Stimulated activated naive B cell treated with anti-CD40 and anti-IgM and Interleukin-4, amounts not matched to agents 10 μg/mL and 1 μg/mL and 100 μg/mL, for 72 hours (primary cell): ENCODE measurements at places on chromosomes 7 and 10.

- H3K4me3 ChIP-seq = no peak overlapping the region
- no peak for DNase-seq
- no peak overlapping the region for H3K27ac ChIP-seq
- no peaks in the 10 kb centered on the region for H3K36me3 ChIP-seq
- peaks cover 4% of the 10 kb centered on the region for H3K4me1 ChIP-seq
- no peaks in the 10 kb centered on the region for H3K27me3 ChIP-seq
Observed at GRCh38 chr7:157320608-157320980, 16.2 kb upstream of the DNAJB6 start.

- H3K36me3 ChIP-seq = peaks cover 1% of the 10 kb centered on the region
- H3K27me3 ChIP-seq = peaks cover 54% of the 10 kb centered on the region
- no peak for DNase-seq
- peaks cover 16% of the 10 kb centered on the region for H3K4me1 ChIP-seq
Observed at GRCh38 chr10:114408968-114409444, 4.7 kb upstream of the AFAP1L2 start.

- no peaks in the 10 kb centered on the region for H3K4me1 ChIP-seq
- H3K4me3 ChIP-seq = no peak overlapping the region
- DNase-seq = no peak
Observed at GRCh38 chr7:21624320-21624719, 81.5 kb downstream of the DNAH11 start.

- H3K4me1 ChIP-seq = peaks cover 88% of the 10 kb centered on the region
- H3K36me3 ChIP-seq = no peaks in the 10 kb centered on the region
- DNase-seq = no peak
- no peak overlapping the region for H3K4me3 ChIP-seq
Observed at GRCh38 chr10:71737001-71737833, 17.6 kb upstream of the C10orf105 start.

DNA sequence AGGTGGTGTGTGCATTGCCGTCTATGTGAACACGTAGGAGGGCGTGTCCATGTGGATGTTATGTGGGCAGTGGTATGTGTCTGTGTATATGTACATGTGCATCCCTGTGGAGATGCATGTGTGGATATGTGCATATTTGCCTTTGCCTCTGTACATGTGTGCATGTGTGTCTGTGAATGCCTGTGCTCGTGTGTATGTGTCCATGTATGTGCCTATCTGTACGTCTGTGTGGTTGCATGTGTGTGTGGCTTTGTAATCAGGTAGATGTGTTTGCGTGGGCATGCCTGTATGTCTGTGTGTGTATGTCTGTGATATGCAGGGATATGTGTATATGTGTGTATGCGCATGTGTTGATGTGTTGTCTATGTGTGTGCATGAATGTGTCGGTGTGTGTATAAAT is 19.7 kb downstream of the ADCY1 start:
- H3K4me1 ChIP-seq = no peaks in the 10 kb centered on the region
- no peak overlapping the region for H3K27ac ChIP-seq

GRCh38 chr7:16881844-16882243 is at the start of gene AGR3:
Gene AGR3, minus strand, starts transcription at chr7:16881983. Its CDS starts 3,365 bp downstream, at chr7:16878618.
- no peak within 1 kb of the TSS for H3K4me3 ChIP-seq
- no peaks in the 10 kb centered on the region for H3K36me3 ChIP-seq

DNA sequence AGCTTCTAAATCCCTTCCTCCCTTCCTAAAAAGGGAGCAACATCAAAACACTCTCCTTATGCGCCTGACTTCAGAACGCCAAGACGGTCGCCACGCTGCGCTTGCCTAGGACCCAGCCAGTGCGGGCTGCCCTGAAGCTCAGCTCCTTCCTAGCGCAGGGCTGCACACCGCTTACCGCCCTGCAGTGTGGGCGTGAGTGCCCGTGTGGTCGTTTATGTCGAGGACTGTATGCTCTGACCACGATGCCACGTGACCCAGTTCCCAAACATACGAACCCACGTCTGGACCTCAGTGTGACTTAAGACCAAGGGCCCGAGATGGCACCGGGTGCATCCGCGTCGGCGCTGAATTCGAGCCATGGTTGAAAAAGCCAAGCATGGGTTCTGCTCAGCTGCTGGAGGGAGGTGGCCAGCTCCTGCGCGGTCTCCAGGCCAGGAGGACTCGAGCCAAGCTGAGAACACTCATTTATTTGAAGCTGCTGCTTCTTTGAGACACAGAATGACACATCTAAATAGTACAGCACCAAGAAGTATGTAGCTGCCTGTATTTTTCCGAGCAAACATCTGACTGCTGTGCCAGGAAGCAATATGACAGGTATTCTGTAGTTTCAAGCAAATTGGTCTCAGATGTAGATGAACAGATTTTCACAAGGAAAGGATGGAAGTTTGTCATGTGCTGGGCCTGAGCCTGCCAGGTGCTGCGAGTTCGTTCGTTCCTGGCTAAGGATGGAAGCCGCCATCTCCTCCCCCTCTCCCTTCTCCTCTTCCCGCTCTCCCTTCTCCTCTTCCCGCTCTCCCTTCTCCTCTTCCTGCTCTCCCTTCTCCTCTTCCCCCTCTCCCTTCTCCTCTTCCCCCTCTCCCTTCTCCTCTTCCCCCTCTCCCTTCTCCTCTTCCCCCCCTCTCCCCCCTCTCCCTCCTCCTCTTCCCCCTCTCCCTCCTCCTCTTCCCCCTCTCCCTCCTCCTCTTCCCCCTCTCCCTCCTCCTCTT is 184.7 kb downstream of the EBF3 start:
- H3K36me3 ChIP-seq = peaks cover 18% of the 10 kb centered on the region
- no peak for DNase-seq
- H3K27ac ChIP-seq = no peak overlapping the region
- H3K27me3 ChIP-seq = no peaks in the 10 kb centered on the region
- H3K4me1 ChIP-seq = no peaks in the 10 kb centered on the region

DNA sequence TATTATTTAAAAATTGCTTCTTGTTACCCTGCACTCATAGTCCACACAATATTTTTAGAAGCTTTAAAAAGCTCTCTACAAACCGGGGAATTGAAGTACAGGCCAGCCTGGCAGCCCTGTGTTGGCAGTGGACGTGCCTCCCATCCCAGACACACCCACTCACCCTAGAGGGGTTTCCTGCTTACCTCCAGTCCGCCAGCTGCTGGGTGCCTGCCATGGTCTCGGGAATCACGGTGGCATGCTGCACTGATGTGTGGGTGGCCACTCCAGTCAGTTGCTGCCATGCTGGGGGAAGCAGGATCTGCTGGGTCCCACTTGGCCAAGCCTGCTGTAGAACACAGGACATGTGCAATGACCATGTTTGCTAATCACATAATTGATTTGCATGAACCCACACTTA is 80.4 kb downstream of the CLEC2L start:
- DNase-seq = no peak
- no peaks in the 10 kb centered on the region for H3K27me3 ChIP-seq
- H3K4me1 ChIP-seq = peaks cover 2% of the 10 kb centered on the region
- peaks cover 26% of the 10 kb centered on the region for H3K36me3 ChIP-seq

DNA sequence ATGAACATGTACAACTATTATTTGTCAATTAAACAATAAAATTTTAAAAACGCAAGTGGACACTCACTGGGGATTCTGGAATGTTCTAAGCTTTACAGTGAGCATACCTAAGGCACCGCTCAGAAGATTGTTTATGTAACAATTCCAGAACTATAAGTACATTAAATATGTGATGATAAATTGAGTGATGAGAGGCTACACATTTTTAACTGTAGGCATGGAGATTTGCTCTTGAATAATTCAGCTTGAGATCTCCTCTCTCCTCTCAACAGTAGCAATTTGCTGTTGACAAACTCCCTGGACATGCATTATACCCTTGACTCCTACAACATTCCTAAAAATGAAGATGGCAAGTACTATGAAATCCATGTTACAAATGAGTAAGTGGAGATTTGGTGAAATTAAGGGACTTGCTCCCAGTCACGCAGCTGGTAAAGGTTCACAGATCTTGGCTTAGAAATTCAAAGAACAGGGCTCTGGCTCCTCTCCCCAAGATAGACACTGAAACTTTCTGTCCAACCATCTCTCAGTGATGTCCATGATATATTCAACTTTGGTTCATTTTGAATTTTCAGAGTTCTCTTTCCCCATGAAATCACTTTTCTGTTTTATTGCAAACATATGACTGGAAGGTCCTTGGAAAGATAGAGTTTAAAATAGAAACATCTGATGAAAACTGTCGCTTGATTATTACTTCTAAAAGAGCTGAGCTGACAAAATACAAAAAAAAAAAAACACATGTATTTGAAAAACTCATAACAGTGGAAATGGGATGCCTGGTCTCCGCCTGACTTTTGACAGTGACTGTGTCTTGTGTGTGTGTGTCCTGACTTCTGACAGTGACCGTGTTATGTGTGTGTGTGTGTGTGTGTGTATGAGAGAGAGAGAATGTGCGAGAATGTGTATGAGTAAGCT is 488.3 kb downstream of the TNS3 start:
- no peaks in the 10 kb centered on the region for H3K4me1 ChIP-seq

DNA sequence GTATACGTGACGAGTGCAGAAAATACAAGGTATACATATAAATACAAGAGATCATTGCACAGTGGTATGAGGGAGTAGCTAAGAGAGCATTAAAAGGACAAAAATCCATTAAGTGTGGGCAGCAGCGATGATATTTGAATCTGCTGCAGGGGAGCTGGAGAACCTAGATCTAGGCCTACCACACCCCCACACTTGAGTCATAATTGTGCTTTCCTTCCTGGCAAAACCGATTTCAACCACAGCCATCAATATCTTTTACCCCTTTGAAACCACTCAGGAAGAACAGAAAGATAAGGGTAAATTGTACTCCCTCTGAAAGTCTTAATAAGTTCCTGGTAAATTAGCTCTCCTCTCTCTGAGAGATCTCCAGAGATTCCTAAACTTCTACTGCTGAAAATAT is 345.0 kb downstream of the SORCS1 start:
- DNase-seq = no peak
- H3K27me3 ChIP-seq = no peaks in the 10 kb centered on the region
- H3K27ac ChIP-seq = no peak overlapping the region

- no peak for DNase-seq
- H3K36me3 ChIP-seq = peaks cover 20% of the 10 kb centered on the region
- no peak overlapping the region for H3K4me3 ChIP-seq
- no peaks in the 10 kb centered on the region for H3K27me3 ChIP-seq
- no peaks in the 10 kb centered on the region for H3K4me1 ChIP-seq
- no peak overlapping the region for H3K27ac ChIP-seq
Observed at GRCh38 chr10:112773783-112774182, 176.3 kb upstream of the TCF7L2 start.

DNA sequence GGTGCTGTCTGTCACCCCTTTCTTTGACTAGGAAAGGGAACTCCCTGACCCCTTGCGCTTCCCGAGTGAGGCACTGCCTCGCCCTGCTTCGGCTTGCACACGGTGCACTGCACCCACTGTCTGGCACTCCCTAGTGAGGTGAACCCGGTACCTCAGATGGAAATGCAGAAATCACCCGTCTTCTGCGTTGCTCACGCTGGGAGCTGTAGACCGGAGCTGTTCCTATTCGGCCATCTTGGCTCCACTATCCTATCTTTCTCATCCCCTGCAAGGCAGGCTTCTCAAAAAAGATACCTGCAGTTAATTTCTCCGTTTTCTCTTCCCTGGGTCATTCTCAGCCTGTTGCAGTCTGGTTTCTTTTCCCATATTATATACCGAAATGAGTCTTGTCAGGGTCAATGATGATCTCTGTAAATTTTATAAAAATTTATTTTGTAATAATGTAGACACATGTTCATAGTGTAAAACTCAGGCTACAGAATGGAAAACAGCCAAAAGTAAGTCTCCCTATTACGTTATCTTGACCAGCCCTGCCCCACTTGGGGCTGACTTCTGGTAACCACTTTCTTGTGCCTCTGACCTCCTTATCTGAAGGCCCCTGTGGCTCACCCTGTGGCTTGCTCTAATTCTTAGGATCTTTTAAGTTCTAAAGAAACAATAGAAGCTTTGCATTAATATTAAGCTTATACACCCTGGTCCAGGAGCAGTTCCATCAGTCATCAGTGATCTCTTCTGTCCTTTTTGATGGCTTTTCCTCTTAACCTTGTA is 20.7 kb downstream of the BLVRA start:
- peaks cover 8% of the 10 kb centered on the region for H3K36me3 ChIP-seq
- H3K4me3 ChIP-seq = no peak overlapping the region
- peaks cover 1% of the 10 kb centered on the region for H3K4me1 ChIP-seq
- H3K27ac ChIP-seq = no peak overlapping the region
- no peak for DNase-seq

DNA sequence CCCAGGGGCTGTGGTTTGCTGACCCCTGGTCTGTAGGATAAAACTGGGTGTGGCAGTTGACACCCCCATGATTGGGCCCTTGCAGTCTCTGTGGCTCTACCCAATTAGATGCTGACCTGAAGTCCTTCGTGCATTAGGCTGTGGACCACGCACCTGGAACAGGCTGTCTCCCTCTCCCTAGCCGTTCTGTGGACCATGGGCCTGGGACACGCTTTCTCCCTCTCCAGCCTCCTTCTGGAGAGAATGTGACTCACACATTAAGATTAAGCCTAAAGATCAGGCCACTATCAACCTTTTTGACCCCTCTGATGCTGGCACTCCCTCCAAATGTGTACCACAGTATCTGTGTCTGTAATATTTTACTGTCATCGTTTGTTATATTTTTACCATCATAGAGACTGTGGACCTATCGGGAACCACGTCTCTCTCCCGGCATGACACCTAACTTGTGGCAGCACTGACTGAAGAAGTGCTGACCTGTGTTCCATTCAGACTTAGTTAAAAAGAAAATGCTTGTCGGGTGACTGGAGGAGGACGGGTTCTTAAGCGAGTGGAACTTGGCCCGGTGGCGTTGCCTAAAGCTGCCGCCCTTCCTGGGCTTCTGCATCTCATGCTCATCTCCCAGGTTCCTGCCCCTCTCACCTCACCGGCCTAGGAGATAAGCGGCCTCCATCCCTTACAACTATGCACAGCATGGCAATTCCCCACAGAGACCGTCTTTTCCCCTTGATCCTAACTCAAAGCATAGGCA is 92.8 kb downstream of the WDR37 start:
- no peak overlapping the region for H3K27ac ChIP-seq
- H3K27me3 ChIP-seq = peaks cover 20% of the 10 kb centered on the region
- no peak for DNase-seq

DNA sequence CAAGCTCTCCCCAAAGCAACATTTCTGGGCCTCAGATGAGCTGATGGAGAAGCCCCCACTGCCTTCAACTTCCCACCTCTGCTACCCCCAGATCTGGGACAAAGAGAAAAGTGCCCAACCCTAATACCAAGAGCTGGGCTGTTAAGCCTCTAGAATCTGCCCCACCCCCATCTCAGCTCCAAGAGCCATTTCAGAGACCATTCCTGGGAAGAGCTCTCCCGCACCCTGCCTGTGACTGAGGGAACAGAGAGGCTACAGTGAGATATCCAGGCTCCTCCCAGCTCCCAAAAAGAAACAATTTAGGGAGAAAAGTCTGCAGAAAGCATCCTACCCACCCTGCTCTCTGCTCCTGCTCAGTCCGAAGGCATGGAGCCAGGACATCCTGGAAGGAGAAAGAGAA is 2.5 kb upstream of the KCNH2 start:
- no peak overlapping the region for H3K4me3 ChIP-seq
- peaks cover 21% of the 10 kb centered on the region for H3K4me1 ChIP-seq
- peaks cover 65% of the 10 kb centered on the region for H3K27me3 ChIP-seq
- no peak overlapping the region for H3K27ac ChIP-seq
- DNase-seq = no peak

GRCh38 chr7:106071999-106072714 is 40.0 kb downstream of the SYPL1 start:
- H3K27ac ChIP-seq = peak overlapping the region; percentile 99
- no peak for DNase-seq
- H3K36me3 ChIP-seq = peaks cover 5% of the 10 kb centered on the region
